Ascending aorta (tissue), 2 donors: ENCODE measurements at places on chromosomes 2 and 18.

- DNase-seq, result no peak
These were observed 66.5 kb upstream of the TMEM200C start for GRCh38 chr18:5961828-5962150.

DNA sequence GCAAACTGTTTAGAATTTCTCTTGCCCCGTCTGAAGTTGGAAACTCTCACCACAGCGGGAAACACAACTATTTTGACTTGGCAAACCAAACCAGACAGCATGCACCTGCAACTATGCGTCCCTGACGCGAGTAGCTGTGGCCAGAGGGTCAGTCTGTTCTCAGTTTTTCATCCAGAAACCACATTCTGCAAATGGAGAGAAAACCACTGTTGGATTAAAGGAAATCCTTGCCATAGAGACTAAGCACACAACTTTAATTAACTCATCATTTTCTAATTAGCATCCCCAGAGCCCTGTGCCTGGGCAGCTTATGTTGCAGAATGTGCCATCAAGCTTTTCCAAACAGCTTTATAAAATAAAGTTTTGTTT, 415.7 kb upstream of the TCF4 start:
- DNase-seq, result no peak

- DNase-seq, result no peak
These were observed 328.5 kb upstream of the FANCL start for GRCh38 chr2:58569475-58570185.

DNA sequence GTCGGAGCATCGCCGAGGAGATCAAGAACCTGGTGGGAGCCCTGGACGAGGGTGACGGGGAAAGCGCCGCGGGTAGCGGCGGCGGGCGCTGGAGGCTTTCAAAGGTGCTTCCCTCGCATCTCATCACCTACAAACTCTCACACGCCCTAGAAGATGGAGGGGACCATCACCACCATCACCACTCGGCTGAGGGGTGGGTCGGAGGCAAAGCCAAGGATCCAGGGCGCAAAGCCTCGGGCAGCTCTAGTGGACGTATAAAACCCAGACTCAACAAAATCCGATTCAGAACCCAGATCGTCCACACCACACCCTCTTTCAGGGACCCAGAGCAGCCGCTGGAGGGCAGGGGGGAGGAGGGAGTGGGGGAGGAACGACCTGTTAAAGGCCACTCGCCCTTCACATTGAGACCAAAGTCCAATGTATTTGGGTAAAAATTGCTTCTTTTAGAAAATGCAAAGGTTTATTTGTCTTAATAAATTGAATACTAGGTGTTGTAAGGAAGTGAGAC, 1.5 kb downstream of the SOWAHC start:
- DNase-seq, result no peak

GRCh38 chr2:60839126-60839813, 42.1 kb upstream of the REL start:
- DNase-seq, result no peak

DNA sequence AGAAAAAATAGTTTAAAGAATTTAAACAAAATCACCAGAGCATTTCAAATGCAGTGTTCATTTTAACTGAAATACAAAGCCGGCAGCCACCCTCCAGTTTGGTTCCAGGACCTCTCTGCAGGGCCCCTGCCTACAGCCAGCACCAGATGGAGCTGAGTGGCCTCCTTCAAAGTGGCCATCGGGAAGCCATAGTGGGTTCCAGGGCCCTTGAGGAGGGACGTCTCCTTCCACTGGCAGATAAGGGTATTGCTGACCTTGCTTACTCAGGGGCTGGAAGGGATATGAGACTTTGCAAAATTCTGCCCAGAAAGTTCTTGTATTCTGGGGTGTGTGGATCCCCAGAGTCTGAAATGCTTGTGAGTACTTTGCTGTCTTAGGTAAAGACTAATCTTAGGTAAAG, 205.2 kb upstream of the APCDD1 start:
- no peak for DNase-seq

- DNase-seq, result no peak
These were observed 88.7 kb downstream of the TFCP2L1 start for GRCh38 chr2:121196132-121196848.

DNA sequence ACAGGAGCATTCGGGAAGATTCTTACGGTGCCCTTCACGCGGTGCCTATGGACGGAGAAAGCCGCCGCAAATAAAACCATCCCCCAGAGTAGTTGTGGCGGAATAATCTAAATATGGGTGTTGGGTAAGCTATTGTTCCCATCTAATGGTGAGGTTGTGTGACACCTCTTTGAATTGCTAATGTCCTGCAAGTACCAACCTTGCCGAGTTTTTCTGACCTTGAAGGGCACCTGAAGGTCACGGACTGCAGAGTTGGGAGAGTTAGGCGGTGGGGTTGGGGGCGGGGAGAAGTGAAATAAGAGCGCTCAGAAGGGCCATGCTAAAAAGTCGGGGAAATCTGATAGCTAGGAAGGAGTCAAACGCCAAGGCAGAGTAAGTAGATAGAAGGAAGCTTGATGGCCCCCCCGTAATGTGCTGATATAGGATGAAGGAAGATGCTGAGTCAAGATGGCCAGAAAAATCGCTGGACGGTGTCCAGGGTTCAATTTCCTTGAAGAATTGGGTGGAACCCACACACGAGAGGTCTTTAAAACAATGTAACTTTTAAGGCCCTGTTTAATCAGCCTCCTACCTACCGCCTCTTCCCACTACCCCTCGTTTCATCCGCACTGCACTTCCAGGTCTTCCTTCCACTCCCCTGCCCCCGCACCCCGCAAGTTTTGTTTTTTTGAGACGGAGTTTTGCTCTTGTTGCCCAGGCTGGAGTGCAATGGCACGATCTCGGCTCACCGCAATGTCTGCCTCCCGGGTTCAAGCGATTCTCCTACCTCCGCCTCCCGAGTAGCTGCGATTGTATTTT, 600 bp downstream of the KATNAL2 start:
- no peak for DNase-seq

GRCh38 chr2:191968120-191968519, 121.2 kb upstream of the CAVIN2 start:
- no peak for DNase-seq

DNA sequence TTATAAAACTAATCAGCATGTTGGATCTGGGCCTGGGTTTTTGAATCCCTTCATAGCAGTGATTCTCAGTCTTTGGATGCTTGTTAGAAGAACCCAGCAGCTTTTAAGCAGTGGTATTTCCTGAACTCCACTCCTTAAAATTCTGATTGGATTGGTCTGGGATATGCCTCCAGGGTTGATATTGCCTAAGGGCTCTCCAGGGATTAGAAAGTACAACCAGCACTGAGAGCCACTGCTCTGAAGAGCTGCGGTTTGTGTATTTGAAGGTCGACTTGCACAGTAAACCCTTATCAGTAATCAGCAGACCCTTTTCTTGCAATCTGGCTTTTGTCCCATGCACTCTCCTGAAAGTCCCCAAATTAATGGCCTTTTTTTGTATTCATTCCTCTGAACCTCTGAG, 17.0 kb upstream of the RBMS1 start:
- DNase-seq, result no peak

- DNase-seq, result no peak
These were observed 1024.7 kb upstream of the TMEFF2 start for GRCh38 chr2:193219413-193219812.

- no peak for DNase-seq
These were observed 6.0 kb downstream of the GATA6 start for GRCh38 chr18:22175346-22175745.

GRCh38 chr2:37635504-37636380, 35.7 kb downstream of the CDC42EP3 start:
- DNase-seq, result peak; percentile 28

DNA sequence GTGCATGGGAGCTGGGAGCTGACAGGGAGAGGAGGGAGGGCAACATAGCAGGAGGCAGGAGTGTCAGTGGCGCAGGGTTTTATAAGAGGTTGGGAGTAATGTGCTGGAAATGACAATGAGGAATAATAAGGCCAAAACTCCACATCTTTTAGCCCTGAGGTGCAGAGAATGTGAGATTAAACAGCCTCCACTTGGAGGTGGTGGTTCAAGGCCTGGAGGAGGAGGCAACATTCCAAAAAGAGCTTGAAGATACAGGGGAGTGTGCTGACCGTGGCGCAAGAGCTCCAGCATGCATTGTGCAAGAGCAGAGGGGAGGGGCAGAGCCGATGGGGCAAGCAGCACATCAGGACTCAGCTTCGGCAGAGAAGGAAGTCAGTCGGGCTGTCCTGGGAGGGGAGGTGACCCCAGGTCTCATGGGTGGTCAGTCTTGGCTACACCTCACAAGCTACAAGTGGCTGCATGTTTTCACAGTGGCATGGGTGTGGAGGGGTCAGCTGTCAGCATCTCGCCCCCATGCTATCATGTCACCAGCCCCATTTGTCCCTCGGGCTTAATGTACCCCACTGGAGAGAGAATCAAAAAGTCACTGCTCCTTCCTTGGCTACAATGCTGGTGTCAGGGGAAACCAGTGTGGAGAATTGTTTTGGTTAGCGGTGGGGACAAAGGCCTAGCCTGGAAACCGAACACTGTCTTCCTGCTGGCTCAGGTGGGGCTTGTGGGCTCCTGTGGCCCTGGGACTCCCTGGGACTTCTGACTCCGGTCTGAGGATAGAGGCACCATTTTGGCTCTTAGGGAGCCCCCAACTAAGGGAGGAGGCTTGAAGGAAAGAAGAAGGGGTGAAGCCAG, 208.0 kb downstream of the ZFP36L2 start:
- peak; percentile 91 for DNase-seq

- DNase-seq, result no peak
These were observed 32.7 kb downstream of the SFT2D3 start for GRCh38 chr2:127733816-127734537.

DNA sequence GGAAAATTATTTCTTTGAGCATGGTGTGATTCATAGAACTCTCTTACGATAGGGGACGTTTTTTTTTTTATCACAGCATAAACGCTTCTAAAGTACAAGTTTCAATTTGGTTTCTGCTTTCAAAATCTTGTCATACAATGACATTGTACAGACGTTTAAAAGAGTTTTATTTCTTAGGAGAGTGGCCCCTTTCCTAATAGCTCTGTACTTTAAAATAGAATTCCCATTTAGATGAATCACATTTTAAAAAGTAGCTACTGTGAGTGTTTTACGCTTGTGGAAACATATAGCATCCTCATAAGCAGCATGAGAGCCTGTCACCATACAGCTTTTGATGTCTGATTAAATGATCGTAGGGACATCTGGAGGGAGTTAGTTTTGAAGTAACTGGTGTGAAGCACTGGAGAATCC, 510.9 kb downstream of the PARD3B start:
- DNase-seq, result no peak

- DNase-seq, result no peak
These were observed 370.8 kb downstream of the LNPK start for GRCh38 chr2:175631245-175631623.
